Stimulated activated CD8-positive, alpha-beta memory T cell treated with anti-CD3 and anti-CD28 coated beads, Interleukin-4, amount 100 ng/mL, for 1 hour (primary cell): ENCODE measurements at places on chromosomes 16 and 17.
A peak's percentile ranks its signal among the peaks of the same experiment; 100 is the strongest.

DNA sequence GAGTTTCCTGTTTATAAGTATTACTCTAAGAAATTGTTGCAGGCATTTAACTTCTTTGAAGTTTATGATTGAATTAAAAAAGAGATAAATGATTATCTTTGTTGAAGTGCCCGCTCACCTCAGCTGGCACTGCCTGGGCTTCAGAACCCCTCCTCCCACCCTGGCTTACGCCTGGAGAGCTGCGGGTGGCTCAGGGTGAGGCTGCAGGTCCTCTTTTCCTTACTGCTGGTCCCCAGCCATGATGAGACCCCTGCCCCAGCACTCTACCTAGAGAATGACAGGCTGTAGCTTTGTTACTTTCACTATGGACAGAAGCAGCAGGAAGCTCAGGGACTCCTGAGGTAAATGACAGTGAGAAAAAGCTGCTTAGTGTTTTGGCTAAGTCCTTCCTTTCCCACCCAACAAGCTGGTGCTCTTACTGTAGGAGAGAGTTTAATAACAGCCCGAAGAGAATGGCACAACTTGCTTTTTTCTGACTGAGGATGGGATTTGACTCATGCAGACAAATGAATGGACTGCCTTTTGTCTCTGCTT lies 62.1 kb downstream of the EPN2 start:
- no peak for DNase-seq

GRCh38 chr17:39197380-39198185 lies at the start of gene CACNB1:
CACNB1 (minus strand) TSS chr17:39197669; CDS start chr17:39197495, 174 bp downstream.
- peak; percentile 37 for DNase-seq

DNA sequence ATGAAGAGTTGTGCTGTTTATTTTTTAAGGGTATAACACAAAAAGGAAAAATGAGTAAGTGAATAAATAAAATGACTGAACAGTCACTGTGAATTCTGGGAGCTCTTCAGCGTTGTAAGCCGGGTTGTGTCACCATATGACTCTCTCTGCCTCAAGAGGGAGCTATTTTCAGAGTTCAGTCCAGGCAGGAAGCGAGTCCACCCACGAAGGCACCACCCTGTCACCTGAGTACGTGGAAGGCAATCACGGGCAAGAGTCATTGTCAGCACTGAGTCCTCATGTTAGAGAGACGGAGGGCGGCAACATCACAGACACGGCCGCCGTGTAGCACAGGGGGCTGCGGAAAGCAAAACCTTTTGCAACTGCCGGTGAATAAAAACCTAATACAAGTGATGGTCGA lies 227.6 kb downstream of the UTP18 start:
- DNase-seq: no peak

DNA sequence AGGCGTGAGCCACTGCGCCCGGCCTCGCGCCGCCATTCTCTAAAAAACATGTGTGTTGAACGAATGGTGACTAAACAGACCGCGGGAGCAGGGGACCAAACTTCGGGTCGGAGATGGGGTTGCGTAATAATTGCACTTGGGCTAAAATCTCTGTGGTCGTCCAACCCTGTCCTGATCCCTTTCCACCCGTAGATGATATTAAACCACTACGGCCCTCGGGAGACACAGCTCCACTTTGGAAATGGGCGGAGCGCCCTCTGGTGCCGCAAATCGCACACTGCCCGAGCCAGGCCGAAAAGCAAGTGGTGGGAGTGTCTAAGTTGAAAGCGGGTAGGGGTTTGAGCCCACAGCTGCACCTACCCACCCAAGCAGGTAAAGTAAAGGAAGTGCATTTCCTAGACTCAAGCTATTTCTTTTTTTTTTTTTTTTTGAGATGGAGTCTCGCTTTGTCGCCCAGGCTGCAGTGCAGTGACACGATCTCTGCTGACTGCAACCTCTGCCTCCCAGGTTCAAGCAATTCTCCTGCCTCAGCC lies 17.0 kb downstream of the CAVIN1 start:
- DNase-seq: peak; percentile 56

GRCh38 chr17:77804796-77805426 lies 153.6 kb upstream of the TNRC6C start:
- DNase-seq: no peak
